ENCODE measurements at places on chromosomes 2 and 18.

DNA sequence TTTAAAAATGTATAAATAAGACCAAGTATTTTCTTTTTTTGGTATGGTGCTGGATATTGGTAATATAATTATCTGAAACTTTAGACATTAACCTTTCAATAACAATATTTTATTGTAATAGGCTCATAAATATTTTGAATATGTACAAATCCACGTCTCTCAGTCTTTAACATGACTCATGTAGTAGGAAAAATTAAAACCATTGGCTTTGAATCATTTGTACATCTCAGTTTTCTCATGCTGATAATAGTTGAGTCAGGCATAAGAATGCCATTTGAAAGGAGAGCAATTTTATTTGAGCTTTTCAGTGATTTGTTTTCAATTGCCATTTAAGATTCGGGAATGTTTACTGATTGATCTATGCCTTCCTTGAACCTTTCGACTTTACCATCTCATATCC, 364.8 kb downstream of the TGIF1 start:
- DNase-seq, result no peak

DNA sequence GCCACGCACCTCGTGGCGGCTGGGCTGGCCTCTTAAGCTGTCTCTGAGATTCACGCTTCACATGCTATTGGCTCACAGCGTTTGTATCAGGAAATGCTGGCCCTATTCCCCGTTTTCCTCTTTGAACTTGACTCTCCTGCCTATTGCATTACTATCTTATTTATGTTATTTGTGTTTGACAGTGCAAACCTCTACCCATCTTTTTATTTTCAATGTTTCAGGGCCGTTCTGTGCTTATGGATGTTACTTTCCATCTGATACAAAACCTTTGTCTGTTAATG, 149.9 kb upstream of the TWIST2 start:
- DNase-seq, result no peak

- DNase-seq, result no peak
These were observed 190.8 kb downstream of the SH3BP4 start for GRCh38 chr2:235142601-235143000.

DNA sequence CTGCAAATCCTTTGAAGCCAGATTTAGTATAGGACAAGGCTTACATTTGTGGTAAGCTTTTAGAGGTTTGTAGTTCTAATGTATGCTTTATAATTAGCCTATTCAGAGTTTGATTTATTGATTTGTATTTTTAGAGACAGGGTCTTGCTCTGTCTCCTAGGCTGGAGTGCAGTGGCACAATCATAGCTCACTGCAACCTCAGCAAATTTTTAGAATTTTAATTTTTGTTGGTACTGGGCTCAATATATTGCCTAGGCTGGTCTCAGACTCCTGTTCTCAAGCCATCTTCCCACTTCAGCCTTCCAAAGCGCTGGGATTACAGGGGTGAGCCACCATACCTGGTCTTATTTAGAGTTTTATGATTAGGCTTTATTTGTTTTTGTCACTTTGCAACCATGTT, 4.5 kb downstream of the KCNJ13 start:
- DNase-seq, result no peak

DNA sequence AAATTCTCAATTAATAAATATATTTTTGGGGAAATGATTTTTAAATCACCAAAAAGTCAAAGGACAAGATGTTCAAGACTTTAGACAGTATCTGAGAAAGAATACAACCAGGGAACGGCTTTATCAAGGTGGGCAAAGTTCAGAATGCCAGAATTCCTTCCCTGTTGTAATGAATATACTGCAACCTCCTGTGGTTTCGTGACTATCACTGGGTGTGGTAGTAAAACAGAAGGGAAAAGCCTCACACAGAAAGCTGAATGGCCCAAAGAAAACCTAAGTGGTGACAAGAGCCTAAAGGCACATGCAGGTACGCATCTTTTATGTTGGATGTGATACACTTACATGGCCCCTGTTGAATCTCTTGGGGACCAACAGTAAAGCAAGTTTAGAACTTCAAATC, 37.1 kb downstream of the MBD2 start:
- DNase-seq, result no peak

DNA sequence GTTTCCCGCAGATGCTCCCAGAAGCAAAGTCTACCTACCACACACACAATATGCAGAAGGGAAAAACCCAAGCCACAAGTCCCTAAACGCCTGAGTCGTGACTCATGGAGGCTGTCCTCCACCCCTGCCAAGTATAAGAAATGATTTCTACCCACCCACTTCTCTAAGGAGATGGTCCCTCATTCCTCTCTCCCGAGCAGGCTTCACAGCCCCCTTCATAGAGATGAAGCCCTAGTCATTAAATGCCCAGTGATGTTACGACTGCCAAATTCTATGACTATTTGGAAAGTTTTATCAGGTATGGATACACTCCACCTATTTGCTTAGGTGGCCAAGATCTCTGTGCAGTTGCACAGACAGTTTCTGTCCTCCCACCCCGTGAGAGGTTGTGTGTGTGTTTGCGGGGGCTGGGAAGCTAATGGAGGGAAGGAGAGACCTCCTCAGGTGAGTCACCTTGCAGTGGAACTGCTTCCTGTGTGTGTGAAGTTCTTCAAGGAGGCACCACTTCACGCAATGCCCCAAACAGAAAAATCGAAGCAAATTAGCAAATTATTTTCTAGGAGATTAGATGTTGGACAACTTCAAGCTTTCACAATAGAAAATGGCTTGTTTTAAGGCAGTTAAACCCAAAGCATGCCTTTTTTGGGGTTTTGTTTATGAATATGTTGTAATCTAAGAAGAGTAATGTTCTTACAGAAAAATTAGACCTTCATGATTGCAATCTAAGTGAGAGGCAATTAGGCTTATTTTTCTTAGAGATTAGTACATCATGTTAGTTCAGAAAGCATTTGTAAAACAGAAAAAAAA, 175.2 kb downstream of the TGIF1 start:
- peak; percentile 52 for DNase-seq

GRCh38 chr2:218194880-218195279, 22.1 kb upstream of the ARPC2 start:
- DNase-seq, result no peak

GRCh38 chr2:30923623-30924022, 116.4 kb upstream of the CAPN13 start:
- no peak for DNase-seq

DNA sequence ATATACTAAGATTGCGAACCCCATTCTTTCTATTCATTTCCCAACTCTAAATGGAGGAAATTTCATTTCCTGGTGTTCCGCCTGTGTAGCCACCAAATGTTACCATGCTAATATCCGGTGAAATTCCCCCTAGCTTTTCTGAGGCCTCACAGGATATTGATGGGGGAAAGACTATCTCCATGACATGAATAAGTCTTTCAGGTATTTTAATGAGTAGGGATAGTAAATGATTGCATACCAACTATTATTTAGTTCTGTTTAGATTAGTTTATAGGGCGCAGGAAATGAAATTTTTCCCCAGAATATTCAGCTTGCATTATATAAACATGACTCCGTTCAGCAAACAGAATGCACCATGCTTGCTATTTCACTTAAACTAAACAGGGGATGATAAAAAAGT, 55.4 kb downstream of the COL5A2 start:
- DNase-seq, result no peak

- no peak for DNase-seq
These were observed 32.8 kb upstream of the MARCO start for GRCh38 chr2:118909191-118909590.

GRCh38 chr2:191297033-191297432, 51.8 kb downstream of the MYO1B start:
- DNase-seq, result no peak

DNA sequence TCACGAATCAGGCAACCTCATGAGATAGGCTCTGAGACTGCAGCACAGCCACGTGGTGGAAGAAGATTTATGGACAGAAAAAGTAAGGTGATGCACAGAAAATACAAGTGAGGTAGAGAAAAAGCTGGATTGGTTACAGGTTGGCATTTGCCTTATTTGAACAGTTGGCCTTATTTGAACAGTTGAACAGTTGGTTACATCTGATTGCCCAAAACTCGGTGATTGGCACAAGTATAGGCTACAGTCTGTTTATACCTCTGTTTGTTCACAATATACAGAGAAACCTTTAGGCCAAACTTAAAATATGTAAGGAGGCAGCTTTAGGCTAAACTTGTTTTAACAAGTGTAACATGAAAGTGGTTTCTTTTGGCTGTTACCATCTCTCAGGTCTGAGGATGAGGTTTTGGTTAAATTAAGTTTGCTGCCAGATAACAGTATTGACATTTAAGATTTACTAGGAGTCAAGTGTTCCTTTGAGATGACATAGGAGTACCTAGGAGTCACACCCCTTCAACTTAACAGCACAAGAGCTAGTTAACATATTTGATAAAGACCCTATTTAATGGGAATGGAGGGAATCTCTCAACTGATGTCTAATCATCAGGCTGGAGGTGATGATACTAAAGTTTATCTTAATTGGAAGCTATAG, 16.5 kb upstream of the GPR155 start:
- DNase-seq, result no peak

DNA sequence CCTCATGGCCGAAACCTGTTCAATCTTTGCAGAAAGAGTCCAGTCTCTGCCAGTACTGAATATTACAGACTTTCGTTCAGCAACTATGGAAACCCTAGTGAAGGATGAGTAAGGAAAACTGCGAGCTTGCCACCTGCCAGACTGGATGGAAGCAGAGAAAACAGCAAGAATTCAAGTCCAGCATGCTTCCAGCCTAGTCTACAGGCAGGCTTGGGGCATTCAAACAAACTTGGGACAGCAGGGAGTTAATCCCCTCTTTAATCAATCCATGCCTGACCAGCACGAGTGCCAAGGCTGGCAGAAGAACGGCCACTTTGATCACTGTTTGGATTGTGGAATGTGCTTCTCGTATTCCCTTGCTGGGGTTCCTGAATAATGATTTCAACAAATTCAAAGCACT, 145.2 kb downstream of the EPHA4 start:
- DNase-seq, result no peak

DNA sequence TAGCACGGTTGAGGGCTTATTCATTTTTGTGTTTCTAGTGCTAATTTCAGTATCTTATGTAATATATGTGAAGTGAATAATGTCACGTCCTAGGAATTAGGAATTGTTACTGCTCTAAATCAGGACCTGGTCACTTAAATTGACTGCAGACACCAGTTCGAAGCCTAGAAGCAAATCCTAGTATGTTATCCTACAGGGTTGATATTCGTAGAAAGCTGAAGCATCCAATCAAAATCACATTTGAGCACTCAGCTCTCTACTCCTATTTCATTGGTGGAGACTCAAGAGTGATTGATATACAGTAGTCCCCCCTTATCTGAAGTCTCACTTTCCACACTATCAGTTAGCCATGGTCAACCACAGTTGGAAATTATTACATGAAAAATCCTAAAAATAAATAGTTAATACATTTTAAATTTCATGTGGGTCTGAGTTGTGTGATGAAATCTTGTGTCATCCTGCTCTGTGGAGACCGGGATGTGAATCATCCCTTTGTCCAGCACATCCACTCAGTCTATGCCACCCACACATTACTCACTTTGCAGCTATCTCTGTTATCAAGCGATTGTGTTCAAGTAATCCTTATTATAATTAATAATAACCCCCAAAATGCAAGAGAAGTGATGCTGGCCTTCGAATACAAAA, 35.2 kb upstream of the SCN9A start:
- DNase-seq, result no peak

DNA sequence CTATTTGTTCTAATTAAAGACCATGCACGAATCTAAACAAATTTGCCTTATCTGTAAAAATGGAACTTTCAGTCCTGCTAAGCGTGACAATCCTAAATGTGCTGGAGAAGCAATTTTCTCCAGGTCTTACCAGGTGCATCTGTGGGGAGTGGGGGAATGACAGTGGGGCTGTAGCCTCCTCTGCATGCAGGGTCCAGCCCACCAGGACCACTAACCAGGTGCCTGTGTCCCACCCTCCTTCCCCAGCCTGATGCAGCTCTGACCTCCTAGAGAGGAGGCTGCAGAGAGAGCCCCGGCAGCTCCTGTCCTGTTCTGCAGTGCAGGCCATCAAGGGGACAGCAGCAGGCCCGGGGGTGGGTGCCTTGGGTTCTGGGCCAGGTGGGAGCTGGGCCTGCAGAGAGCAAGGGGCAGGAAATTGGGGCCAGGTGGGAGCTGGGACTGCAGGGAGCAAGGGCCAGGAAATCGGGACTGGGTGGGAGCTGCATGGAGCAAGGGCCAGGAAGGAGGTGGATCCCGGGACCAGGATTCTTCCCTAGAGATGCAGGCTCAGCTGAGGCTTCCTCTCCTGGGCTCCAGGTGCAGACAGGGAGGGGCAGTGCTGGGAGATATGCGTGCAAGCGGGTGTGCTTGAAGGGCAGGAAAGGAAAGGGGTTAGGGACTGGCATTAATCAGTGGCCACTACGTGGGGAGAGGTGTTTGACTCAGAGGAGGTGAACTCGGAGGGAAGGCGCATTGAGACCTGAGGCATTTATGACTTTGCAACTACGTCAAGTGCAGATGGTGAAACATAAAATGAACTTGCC, 185.3 kb downstream of the ANKRD30B start:
- no peak for DNase-seq

- DNase-seq, result no peak
These were observed 213.3 kb upstream of the CXCR4 start for GRCh38 chr2:136331226-136331625.

GRCh38 chr18:55243857-55244256, 284.6 kb upstream of the CCDC68 start:
- no peak for DNase-seq

DNA sequence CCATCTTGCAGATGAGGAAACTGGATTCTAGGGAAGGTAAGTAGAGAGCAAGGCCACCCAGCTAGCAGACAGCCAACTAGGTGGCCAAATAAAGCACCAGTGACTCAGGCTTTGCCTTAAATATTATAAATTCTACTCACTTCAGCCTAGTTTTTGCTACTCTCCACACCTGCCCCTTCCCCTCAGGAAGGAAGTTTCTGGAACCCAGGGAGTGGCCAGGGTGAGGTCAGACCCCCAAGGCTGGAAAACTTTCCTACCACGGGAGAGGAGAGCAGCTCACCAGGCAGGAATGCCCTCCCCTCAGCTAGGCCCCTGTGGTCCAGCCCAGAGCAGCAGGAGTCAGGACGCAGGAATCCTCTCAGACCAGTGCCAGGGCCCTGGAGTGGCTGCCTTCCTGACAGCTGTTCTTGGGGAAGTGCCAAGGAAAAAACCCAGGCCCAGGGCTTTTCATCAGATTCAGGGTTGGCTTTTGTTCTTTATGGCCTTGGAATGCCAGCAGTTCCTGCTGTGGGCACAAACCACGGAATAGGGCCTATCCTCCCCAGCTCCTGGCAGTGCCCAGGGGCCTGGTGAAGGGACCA, 5.1 kb upstream of the PAX8 start:
- DNase-seq, result no peak

DNA sequence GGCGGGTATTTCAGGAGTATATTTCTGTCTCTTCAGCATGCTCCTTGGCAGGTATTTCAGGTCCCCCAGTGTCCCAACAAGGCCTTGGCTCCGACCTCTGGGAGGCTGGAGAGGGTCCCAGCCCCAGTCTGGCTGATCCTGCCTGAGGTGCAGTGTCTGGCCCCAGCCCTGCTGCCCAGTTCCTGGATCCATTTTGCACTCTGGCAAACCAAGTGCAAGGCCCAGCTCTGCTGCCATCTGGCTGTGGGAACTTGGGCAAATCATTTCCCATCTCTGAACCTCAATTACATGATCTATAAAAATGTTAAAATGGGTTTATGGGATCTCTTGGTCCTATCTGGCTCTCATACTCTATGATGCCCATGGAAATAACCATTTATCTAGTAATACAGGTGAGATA, 63.6 kb downstream of the ZBTB7C start:
- DNase-seq, result no peak

GRCh38 chr18:45161850-45162249, 453.4 kb upstream of the SLC14A2 start:
- no peak for DNase-seq
